ENCODE measurements at places on chromosomes 16 and 17.

- peak; percentile 98 for DNase-seq
Observed at GRCh38 chr17:8125154-8125946, 1.4 kb upstream of the HES7 start.

DNA sequence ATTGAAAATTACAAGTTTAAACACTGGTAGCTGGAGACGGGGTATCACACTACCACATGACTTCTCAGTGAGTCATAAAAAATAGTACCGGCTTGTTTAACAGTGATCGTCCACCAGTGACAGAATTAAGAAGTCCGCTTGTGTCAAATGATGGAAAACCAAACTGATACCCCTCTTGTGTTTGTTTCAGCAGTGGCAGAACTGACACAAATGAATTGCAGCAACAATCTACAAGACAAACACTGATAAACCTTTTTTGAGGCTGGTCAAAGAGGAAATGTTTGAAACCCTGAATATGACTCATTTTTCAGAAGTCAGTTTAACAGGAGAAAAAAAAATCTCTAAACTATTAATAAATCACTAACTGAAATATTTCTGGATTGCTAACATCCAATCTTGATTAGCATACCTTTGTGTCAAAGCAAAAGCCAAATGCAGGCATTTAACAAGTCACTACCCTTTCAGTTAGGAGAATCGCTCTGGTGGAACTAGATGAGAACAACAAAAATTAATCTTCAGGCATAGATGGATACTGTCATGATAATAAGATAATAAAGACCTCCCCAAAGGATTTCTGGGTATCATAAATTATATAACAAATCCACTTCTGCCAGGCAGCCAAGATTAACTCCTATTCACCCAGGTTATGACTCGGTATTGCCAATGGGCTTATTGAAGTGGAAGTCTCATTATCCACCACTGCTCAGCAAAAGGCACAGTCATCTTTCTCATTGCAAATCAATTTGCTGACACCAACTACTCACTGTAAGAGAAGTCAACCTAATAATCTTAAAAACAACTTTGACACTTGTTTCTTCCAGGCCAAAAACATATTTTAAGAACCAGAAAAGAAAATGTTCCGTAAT is 20.8 kb downstream of the DCUN1D3 start:
- no peak for DNase-seq

GRCh38 chr16:81445966-81446906 is 1.6 kb downstream of the CMIP start:
- no peak for DNase-seq

GRCh38 chr16:30527635-30528178 is 1.3 kb upstream of the ZNF768 start:
- DNase-seq: no peak

- DNase-seq: no peak
Observed at GRCh38 chr17:8732406-8733085, 12.1 kb downstream of the CCDC42 start.

DNA sequence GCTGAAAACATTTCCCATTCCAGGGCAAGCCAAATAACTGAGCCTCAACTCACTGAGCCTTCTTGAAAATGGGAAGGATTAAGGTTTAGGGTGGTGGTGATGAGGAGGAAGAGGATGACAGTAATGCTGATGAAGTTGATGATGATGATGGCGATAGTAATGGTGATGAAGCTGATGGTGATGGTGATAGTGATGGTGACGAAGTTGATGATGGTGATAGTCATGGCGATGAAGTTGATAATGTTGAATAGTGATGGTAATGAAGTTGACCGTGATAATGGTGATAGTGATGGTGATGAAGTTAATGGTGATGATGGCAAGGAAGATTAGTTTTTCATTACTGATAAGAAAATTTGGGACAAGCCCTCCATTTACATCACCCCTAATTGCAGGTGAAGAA is 285.8 kb upstream of the DYNLRB2 start:
- no peak for DNase-seq

GRCh38 chr17:74373838-74374606 is 6.7 kb downstream of the GPR142 start:
- DNase-seq: no peak
